ENCODE measurements at places on chromosomes 11 and 22. TPM values are rescaled to one million over a fixed set of nuclear protein-coding genes. Genes with fewer than 3 reads are reported as not detected.

GRCh38 chr11:4798427-4799183 is 5.6 kb downstream of the OR52R1 start:
- DNase-seq = no peak

DNA sequence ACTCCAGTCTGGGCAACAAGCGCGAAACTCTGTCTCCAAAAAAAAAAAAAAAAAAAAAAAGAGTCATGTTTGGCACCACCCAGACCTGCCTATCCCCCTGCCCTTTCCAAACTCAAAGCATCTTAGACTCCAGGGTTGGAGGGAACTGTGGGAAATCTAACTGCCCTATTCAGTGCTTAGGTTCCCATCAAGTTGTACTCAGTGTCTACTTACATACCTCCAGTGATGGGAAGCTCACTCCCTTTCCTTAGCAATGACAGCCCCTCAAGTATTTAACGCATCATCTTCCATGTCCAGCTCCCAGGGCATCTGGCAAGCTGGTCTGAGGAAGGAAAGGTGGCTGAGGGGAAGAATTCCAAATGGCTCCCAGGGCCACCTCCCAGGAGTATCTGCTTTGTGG is 3.0 kb downstream of the ACTN3 start:
- no peak for DNase-seq

- no peak for DNase-seq
Observed at GRCh38 chr11:45106440-45106839, 40.0 kb upstream of the PRDM11 start.

The GGTLC2 gene
- total RNA-seq = not detected

GRCh38 chr11:107017104-107017432 is 1.2 kb downstream of the GUCY1A2 start:
- DNase-seq = no peak

The NXPE2 gene
- not detected for total RNA-seq

The MMP11 gene
- 0.53 TPM for total RNA-seq

Measured in bronchial epithelial cell (primary cell).